ENCODE measurements at places on chromosomes 4 and X. TPM values are rescaled to one million over a fixed set of nuclear protein-coding genes. Genes with fewer than 3 reads are reported as not detected.

DNA sequence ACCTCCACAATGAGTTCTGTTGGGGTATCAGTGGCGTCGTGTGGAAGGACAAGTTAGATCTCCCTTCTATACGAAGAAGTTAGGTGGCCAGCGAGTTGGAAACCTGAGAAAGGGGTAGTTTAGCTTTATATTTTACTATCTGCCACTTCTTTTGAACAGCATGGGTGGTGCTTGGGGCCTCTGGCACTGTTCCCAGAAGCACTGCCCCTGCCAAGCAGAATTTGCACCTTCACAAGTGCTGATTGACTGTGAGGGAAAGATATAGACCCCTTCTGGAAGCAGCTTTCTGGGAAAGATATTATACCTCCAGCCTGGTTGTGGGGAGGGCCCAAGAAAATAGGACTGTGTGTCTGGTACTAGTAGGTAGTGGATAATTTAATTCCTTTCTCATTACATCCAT is 246.9 kb downstream of the FBXO8 start:
- H3K27ac ChIP-seq, result no peak overlapping the region
- H3K4me3 ChIP-seq, result no peak overlapping the region
- H3K36me3 ChIP-seq, result no peaks in the 10 kb centered on the region
- DNase-seq, result no peak
- H3K27me3 ChIP-seq, result no peaks in the 10 kb centered on the region

- H3K4me1 ChIP-seq, result peaks cover 11% of the 10 kb centered on the region
- H3K36me3 ChIP-seq, result no peaks in the 10 kb centered on the region
- H3K4me3 ChIP-seq, result no peak overlapping the region
- H3K27me3 ChIP-seq, result no peaks in the 10 kb centered on the region
These were observed 14.0 kb upstream of the KIAA0232 start for GRCh38 chr4:6768539-6768905.

DNA sequence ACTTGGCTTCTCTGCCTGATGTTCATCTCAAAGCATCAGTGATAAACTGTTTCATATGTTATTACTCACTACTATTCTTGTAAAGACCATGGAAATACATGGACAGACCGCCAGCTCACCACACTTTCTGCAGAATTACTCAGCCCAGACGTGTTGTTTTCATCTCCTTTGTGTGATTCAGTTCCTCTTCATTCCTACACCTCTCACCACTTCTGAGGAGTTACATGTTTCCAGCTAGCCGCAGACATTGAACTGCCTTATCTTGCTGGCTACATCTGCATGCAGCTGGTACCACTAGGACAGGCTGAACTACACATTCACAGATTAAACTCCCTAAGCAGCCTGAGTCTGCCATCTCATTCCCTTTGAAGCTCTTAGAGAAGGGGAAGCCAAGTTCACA is 443.2 kb upstream of the FGF16 start:
- no peak for DNase-seq
- H3K27me3 ChIP-seq, result no peaks in the 10 kb centered on the region
- H3K27ac ChIP-seq, result no peak overlapping the region
- no peak overlapping the region for H3K4me3 ChIP-seq

GRCh38 chr4:90476019-90476418 is 348.8 kb downstream of the CCSER1 start:
- DNase-seq, result no peak
- H3K4me3 ChIP-seq, result no peak overlapping the region

DNA sequence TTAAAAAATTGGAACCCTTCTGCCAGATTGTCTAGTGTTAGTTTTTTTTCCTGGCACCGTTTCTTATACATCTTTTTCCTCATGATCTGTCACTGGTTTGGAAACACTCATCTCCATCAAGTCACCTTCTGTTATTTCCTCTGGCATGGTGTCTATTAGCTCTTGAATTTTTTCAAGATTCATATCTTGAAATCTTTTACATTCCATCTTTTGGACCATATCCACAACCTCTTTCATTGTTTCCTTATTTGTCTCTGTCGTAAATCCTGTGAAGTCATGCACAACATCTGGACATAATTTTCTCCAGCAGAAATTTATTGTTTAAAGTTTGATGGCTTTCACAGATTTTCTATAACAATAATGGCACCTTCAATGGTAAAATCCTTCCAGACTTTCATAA is 10.2 kb upstream of the TMEM185A start:
- H3K36me3 ChIP-seq, result no peaks in the 10 kb centered on the region
- DNase-seq, result no peak
- no peaks in the 10 kb centered on the region for H3K4me1 ChIP-seq

Gene CXCL8
- 3.6 TPM for total RNA-seq

Gene SH3D19
- 54.3 TPM for total RNA-seq

Gene IQSEC2
- total RNA-seq, result 20.0 TPM

Data from stomach (tissue), 19 donors.